HS-5 (cell line): ENCODE measurements at places on chromosomes 3 and 15.

DNA sequence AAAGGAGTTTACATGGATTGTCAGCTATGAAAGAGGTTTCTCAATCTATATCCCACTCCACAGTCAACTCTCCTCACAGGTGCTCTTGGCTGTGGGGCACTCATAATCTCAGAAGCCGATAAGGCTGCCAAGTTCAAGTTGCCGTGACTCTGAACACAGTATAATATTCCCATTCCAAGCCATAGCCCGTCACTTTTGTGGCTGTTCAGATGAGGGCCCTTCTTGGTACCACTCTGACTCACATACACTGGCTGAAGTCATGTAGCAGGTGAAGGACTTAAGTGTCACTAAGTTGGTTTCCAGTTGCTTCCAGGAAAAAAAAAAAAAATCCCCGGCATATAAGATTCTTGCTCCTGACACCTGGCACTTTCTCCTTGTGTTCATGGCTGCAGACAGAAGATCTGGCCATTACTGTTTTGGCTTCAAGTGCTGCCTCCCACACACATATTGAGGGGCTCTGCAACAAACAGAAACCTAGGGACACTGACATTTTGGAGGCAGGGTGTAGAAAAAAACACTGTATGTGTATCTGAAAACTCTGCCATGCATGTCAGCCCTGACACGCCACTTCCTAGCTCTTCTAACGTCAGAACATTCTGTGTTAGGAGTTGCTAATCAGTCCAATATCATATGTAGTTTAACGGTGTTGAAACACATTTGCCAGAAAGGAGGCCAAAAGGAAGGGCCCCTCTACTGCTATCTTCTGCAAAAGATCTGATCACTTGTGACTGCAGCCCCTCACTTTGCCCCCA lies 170.2 kb upstream of the ICE2 start:
- DNase-seq: no peak

- DNase-seq: no peak
Measured at GRCh38 chr3:128329491-128330213, 137.0 kb downstream of the DNAJB8 start.

DNA sequence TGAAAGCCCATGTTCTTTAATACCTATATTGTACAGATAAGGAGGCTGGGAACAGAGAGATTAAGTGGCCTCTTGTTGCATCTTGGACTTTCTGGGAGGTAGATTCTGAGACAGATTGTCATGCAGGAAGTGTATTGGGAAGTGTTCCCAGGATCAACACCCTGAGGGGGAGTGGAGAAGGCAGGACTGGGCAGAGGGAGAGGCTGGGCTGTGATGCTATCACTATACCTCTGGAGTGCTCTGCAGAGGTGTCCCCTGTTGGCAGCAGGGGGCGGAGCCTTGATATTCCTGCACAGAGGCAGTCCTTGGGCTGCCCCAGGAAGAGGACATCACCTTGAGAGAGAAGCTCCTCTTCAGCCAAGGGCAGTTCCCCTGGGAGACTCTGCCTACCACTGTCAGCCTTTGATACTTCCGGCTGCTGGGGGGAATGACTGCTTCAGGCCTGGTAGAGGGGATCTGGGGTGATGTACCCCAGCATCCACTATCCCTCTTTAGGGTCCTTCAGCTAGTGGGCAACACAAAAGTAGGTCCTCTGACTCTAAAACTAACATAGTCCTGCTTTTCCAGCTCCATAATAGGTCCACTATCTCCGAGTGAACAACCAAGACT lies 97.4 kb upstream of the RNU6-1 start:
- DNase-seq: no peak

GRCh38 chr15:86691091-86691663 lies 611.5 kb downstream of the AGBL1 start:
- DNase-seq: no peak

- no peak for DNase-seq
Measured at GRCh38 chr3:54878145-54878544, 49.7 kb downstream of the LRTM1 start.

- no peak for DNase-seq
Measured at GRCh38 chr3:11826628-11827265, 19.9 kb downstream of the TAMM41 start.

DNA sequence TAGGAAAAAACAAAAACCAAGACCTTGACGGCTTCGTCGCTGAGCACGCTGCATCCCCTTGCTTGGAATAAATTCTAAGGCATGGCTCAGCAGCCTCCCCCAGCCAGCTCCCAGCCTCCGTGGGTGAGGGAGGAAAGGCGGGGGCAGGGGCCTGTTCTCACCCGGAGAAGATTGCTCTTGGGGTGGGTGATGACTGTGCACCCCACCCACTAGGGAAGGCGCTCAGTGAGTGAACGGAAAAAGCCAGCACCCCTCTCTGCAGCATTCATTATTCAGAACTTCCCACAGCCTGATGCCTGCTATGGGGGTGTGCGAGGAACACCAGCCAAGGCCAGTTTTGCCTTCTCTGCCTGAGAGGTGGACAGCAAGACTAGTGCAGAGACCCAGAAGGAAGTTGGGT lies 19.3 kb upstream of the NTRK3 start:
- DNase-seq: no peak

- no peak for DNase-seq
Measured at GRCh38 chr3:173857154-173857553, 459.6 kb downstream of the NLGN1 start.

- no peak for DNase-seq
Measured at GRCh38 chr15:33326908-33327307, 16.1 kb downstream of the RYR3 start.

- no peak for DNase-seq
Measured at GRCh38 chr3:120599211-120599610, 3.1 kb downstream of the NDUFB4 start.

DNA sequence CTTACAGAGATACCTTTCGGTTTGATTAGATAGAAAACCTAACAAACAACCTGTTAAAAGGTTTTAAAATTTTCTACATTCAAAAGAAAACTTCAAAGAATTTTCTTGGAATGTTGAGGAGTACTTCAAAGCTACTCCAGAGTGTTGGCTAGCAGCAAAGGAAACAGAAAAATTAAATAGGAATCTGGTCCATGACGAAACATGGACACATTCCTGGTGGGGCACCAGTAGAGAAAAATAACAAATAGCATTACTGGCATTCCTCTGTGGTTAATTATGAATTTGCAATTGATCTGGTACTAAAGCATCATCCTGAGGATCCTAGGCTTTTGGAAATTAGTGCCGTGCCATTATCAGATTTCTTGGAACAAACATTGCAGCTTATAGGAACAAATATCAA lies 59.5 kb upstream of the DPPA4 start:
- DNase-seq: no peak

DNA sequence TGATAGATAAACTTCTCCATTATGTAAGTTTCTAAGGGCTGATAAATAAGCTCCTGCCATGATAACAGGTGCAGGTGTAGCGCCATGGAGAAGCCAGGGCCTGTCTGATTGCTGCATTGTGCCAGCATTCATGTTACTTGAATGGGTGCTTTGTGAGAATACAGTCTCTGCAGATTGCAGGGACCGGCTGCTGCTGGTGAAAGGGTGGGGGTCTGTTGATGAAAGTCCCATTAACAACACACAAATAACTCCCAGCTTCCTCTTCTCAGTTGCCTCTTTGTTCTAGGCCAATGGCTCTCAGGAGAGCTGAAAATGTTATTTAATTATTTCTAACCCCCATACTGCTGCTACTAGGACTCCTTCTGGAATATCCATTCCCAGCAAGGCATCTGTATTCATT lies 77.2 kb downstream of the RTP4 start:
- DNase-seq: no peak

DNA sequence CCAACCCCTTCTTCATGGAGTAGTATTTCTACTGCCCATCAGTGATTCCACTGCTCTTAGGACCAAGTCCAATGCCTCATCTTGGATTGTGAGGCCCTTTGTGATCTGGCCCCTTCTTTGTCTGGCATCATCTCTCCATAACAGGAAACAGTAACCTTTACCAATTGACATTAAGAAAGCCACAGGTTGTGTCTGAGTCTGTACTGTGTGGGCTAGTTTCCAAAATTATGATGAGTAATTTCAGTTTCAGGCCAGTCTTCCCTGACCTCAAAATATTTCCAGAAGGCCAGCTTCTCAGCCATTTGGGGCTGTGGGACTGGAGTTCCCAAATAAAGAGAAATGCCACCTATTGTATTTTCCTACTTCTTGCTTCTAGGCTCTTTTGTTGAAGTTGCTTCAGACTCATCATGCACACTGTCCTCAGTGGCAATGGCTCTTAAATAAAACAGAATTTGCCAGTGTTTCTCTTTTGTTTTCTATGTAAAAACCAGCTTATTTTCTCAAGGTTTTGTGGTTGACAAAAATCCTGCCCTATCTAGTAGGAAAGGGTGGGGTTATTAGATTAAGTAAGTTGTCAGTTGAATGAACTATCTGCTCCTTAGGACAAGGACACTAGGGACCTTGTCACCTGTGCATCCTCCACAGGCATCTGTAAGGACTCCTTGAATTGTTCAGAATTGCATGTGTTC lies 47.0 kb upstream of the ACKR4 start:
- peak; percentile 82 for DNase-seq

DNA sequence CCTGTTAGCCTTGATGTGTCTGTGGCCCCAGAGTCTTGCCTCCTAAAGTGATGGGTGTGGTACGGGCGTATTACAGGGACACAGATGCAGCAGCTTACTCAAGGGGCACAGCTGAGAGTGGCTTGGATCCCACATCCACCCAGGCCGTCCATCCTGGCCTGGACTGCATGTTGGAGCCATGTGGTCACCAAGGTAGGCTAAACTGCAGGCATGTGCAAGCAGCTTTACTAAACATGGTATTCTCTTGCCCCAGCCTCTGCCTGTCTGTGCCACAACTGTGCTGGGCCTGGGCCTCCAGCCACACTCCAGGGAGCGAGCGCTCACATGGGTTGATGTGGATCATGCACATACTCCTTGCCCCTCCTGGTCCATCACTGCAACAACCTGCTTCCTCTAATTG lies 6.1 kb upstream of the GPR62 start:
- DNase-seq: no peak

GRCh38 chr3:64360280-64360679 lies 135.0 kb upstream of the PRICKLE2 start:
- no peak for DNase-seq

GRCh38 chr3:140906785-140907184 lies 34.9 kb upstream of the SLC25A36 start:
- no peak for DNase-seq

- peak; percentile 44 for DNase-seq
Measured at GRCh38 chr3:132317229-132317948, at the start of gene ACP3. ACP3 (plus strand) TSS chr3:132317407; CDS start chr3:132317457, 50 bp downstream.

DNA sequence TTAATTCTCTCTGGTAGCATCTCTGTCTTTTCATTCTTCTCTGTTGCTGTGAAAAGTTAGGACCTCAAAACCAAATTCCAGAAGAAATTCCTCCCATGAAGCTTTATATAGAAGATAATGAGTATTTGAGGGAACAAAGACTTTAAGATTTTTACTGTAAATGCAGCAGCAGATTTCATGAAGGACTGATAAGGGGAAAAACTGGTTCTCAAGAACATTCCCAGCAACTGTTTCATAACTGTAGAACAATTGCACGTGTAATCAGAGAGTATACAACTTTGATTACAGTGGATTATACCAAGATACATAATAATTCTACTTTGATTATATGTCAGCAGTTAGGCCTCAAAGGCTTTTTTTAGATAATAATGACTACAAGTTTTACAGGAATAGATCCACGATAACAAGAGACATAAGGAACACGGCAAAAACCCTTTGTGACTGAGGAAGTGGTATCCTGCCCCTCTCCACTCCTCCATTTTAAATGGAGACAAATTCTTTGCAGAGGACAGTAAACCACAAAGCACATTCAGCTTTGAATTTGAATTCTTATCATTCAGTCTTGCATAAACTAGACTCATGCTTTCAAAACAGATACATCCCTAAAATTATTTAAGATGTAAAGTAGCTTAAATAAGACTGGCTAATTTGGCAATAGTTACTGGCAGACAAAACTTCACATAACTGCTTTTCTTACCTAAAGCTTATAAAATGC lies 42.9 kb upstream of the DIPK2A start:
- no peak for DNase-seq

DNA sequence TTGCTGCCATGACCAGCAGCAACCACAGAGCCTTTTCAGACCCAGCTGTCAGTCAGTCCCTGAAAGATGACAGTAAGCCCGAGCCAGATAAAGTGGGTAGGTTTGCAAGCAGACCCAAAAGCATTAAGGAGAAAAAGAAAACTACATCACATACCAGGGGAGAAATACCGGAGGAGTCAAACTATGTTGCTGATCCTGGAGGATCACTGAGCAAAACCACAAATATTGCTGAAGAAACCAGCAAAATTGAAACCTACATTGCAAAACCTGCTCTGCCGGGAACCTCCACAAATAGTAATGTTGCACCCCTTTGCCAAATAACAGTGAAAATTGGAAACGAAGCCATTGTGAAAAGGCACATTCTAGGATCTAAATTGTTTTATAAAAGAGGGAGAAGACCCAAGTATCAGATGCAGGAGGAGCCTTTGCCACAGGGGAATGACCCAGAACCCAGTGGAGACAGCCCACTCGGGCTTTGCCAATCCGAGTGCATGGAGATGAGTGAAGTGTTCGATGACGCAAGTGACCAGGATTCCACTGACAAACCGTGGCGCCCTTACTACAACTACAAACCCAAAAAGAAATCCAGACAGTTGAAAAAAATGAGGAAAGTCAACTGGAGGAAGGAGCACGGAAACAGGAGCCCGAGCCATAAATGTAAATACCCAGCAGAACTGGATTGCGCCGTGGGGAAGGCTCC lies 42.1 kb upstream of the RASA2 start:
- DNase-seq: no peak

DNA sequence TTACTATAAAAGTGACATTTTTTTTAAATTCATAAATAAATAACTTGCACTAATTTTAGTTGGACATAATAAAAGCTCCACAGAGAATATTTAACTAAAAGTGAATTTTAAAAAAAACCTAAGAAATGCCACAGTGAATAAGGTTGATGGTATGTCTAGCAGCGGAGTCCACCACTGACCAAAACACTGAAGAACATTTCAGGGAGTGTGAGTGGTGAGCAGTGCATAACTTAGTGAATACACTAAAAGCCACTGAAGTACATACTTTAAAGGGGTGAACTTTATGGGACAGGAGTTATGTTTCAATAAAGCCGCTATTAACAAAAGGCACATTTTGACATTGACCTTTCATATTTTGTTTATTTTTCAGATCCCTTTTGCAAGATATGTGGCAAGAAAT lies 32.3 kb downstream of the SRP14 start:
- no peak for DNase-seq

DNA sequence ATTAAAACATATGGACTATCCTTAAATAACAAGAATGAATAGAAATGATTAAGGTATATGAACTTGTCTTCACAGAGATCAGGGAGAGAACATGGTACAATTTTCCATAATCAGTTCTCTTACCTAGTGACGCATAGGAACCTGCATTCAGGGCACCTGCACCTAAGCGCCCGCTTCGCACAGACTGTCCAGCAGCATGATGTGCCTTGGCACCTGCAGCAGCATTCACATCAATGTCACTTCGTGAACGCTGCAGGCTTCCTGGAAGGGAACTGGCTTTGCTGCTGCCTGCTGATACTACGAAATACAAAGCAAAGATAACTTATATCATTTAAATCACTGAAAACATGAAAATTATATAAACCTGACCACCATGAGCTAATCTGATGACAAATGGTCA lies 115.2 kb downstream of the CLASP2 start:
- DNase-seq: no peak

- DNase-seq: peak; percentile 95
Measured at GRCh38 chr15:70474471-70475406, 288.6 kb downstream of the UACA start.
